ENCODE measurements at places on chromosomes 4 and X.

- no peak for ATAC-seq
Measured at GRCh38 chrX:555725-556666, 74.6 kb upstream of the SHOX start.

DNA sequence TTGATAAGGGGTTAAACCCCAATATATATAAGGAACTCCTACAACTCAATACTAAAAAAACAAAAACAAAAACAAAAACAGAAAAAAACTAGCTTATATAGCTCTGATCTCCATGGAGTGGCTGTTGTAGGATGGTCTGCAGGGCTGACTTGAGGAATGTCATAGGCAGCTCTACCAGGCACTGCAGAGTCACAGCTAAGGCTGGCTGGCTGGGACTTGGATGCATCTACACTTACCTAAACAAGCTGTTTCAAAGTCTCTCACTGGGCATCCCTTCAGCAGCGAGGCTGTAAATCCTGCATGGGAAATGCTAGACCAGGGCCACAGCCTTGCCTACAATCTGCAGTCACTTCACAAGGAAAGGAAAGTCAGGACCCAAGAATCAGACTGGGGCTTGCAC, 61.3 kb downstream of the HOPX start:
- ATAC-seq: peak; percentile 68

- no peak for ATAC-seq
Measured at GRCh38 chr4:88244816-88245579, 39.4 kb downstream of the PPM1K start.

DNA sequence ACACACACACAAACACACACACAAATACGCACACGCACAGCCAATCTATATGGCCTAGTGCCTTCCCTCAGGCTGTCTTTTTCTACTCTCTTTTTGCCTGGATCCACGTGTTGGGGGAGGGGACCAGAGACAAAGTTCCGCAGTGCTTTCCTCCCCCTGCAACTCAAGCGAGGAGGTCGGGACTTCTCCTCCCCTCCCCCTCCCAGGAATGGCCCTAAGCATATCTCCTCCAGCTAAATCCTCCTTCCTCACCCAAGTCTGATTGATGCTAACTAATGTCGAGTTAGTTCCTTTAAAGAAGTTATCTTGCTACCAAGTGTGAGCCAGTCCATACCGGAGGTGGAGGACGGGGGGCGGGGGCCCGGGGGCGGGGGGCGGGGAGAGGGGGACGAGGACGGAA, 141.2 kb upstream of the ZIC3 start:
- no peak for ATAC-seq

DNA sequence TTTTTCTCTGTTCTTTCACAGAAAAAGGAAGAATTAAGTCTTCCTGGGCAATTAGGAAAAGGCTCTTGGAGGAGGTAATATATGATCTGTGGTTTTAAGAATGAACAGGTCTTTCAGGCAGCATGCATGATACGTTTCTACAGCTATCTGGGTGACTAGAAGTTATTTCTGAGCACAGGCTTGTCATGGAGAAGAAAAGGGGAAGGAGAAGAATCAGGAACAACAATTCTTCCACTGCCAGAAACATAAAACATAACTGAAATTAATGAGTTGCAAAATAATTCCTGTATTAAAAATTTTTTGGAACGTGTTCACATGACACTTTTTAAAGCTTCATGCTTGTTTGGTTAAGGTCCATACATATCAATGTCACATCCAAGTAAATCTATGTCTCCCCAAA, 17.7 kb upstream of the STIM2 start:
- no peak for ATAC-seq

DNA sequence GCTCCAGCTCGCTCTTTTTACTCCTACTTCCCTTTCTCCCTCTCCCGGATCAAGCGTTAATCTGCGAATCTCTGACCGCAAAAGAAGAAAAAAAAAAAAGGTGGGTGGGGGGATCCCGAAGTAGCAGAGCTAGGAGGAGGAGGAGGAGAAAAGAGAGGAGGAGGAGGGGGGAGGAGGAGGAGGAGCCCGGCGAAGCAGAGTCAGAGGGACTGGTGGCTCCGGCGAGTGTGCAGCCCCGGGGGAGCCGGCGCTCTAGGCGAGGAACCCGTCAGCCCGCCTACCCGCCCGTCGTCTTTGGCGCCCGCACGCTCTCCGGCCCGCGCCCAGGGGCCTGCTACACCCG, at the start of gene NHSL2:
Gene NHSL2 (plus strand): TSS at position 203 of the 343 bp plus-strand sequence.
- ATAC-seq: no peak

GRCh38 chr4:180966312-180966711, 1276.9 kb upstream of the TENM3 start:
- no peak for ATAC-seq

- ATAC-seq: no peak
Measured at GRCh38 chr4:177907736-177908424, 465.6 kb upstream of the AGA start.

DNA sequence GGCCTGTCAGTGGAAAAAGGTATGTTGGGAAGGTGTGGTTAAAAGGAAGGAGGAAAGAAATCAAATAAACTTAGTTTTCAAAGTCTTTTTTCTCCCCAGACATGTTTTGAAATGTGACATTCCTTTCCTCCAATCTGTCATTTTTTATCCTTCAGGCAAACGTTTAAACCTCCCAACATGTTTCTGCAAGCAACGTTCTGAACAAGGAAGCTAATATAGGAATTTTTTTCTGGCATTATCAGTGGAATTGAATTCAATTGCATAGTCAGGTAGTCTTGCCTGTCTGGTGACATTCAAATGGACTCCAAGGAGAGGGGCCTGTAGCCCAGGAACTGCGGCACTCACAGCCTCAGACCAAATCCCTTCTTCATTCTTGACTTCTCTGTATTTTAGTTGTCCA, 30.0 kb upstream of the RASSF6 start:
- ATAC-seq: no peak

- ATAC-seq: no peak
Measured at GRCh38 chr4:850323-850945, 24.5 kb upstream of the CPLX1 start.

GRCh38 chr4:106371161-106371560, 2.6 kb upstream of the GIMD1 start:
- no peak for ATAC-seq

DNA sequence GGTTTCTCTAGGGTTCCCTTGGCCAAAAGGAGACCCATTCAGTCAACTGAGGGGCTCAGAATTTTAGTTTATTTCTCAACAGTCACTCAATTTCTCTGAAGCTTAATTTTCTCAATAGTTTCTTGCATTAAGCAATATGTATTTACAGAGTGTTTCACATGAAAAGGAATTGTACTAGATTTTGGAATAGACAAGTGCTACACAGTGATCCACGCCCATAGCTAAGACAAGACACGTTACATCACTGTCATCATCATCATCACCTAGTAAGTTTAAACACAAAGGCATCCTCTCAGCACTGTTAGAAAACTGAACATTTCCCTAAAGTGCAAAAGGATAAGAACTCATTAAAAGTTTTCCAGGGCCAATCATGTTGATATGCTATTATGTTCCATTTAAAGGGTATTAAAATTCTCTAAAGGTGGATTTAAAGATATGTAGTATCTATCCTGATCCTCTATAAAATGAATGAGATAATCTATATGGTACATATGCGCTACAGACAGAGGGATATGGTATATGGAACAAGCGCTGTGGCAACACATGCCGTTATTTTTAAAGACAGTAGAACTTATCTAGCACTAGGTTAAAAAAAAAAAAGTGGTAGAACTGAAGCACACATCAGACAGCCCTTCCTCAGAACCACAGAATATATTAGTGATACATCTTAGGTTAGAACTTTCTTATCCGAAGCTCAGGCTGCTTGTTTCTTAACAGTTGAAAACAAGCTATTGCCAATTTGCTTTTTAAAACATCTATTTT, 12.1 kb downstream of the PPA2 start:
- no peak for ATAC-seq

Measured in SK-N-SH treated with all-trans-retinoic acid at 6 μM for 48 hours (cell line).